T follicular helper cell (primary cell): ENCODE measurements at places on chromosomes 2 and 18.

DNA sequence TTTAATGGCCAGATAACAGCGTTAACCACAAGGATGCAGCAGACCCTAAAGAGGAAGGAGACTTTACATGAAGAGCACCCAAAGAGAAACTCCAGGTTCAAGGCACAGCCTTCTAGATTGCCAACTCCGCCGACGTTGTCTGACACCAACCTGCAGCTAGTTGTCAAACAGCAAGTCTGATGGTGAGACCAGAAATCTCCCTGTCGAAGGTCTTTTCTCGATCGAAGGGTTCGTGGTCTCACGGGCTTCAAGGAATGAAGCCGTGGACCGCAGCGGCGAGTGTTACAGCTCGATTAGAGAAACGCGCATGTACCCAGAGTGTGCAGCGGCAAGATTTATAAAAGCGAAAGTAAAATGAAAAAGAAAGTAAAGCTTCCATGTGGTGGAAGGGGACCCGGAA lies 656.3 kb downstream of the XIRP2 start:
- DNase-seq: no peak

- no peak for DNase-seq
These were observed 128.2 kb downstream of the COL4A4 start for GRCh38 chr2:227035711-227036367.

GRCh38 chr2:174561283-174561971 lies 36.2 kb downstream of the WIPF1 start:
- DNase-seq: no peak

DNA sequence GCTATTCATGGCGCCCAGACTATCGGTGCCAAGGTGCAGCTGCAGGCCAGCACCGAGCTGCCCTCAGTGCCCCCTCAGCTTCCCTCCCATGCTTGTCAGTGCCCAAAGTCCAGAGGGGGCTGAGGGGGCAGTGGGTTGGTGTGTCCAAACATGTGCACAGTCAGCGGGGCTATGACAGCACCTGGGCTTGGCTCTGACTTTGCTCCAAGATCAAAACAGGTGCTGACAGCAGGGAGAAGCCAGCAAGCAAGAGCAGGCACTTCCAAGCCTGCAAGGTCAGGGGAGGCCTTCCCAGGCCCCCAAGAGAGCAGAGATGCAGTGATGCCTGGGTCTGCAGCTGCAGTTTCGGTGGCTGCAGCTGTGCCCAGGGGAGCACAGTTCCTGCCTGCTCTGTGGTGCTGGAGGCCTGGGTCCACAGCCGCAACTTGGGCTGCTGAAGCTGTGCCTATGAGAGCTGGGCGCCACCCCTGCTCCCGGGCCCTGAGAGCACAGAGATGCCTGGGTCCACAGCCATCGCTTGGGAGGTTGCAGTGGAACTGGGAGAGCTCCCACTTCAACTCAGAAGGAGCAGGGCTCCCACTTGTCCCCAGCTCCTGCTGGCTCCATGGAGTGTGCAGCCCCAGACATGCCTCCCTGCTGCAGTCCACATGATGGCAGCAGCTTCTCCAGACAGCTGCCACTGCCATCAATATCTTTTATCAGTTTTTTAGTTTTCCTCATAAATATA lies 775.3 kb upstream of the POU3F3 start:
- no peak for DNase-seq

DNA sequence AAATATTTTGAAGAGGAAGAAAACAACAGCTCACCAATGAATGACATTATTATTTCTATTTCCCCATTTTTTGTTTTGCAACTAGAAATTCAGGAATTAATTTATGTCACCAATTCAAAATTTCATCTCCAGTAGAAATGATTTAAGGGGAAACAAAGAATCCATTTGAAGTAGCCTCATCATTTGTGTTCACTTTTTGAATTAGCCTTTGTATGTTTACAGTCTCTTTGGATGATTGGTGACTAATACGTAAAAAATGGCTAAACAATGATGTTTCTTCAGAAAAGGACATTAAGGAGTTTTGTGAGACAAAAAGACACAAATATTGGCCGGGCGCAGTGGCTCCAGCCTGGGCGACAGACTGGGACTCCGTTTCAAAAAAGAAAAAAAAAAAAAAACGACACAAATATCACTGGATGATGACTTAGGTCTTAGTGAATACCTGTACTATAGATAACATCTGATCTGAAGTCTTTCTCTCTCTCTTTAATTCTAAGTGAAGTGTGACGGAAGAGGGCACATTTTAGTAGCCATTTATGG lies 313.2 kb downstream of the PIK3C3 start:
- no peak for DNase-seq

GRCh38 chr2:136008205-136008865 lies 22.9 kb upstream of the DARS1 start:
- no peak for DNase-seq

GRCh38 chr2:215826838-215827441 lies 186.4 kb downstream of the MREG start:
- no peak for DNase-seq
